ENCODE measurements at places on chromosomes 11 and 22.
A peak's percentile ranks its signal among the peaks of the same experiment; 100 is the strongest.

DNA sequence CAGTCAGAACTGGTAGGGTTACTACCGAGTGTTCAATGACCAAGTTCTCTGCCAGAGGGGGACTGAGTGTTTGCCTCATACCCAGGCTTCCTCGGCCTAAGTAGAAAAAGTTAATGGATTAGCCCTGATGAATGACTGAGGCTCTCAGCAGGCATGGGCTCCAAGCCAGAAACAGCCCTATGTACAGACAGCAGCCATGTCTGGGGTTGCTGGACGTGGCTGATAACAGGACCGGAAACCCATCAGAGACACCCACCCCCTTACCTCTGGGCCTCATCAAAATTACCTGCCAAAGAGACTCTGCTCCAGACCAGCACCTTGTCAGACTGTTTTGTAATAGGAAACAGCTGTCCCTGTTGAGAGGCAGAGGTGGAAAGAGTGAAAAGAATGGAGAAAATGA lies 351.4 kb downstream of the ETS1 start:
- no peak for DNase-seq

GRCh38 chr11:8765294-8765693 lies 82.7 kb downstream of the RPL27A start:
- no peak for DNase-seq

DNA sequence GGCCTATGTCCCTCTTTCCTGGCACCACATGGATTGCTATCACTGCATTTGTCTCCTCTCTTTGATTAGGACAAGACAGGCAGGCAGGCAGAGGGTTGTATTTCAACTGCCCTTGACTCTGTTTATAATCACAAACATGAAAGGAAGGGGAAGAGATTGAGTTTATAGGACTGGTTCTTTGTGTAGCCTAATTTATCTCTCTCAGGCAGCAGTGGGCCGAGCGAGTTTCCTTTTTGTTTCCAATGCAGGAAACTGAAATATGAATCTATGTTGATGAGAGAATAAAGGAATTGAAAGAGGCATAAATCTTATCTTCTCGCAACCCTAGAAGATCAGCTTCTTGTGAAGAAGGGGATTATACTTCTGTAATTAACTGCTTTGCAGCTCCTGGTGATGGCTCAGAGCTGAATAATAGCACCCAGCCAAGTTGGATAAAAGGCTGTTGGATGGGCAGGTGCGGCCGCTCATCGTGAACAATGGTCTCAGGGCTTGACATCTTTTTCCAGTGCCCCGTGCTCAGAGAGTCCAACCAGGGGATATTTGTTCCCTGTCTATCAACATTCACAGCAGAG lies 80.6 kb upstream of the SYT13 start:
- DNase-seq = no peak

DNA sequence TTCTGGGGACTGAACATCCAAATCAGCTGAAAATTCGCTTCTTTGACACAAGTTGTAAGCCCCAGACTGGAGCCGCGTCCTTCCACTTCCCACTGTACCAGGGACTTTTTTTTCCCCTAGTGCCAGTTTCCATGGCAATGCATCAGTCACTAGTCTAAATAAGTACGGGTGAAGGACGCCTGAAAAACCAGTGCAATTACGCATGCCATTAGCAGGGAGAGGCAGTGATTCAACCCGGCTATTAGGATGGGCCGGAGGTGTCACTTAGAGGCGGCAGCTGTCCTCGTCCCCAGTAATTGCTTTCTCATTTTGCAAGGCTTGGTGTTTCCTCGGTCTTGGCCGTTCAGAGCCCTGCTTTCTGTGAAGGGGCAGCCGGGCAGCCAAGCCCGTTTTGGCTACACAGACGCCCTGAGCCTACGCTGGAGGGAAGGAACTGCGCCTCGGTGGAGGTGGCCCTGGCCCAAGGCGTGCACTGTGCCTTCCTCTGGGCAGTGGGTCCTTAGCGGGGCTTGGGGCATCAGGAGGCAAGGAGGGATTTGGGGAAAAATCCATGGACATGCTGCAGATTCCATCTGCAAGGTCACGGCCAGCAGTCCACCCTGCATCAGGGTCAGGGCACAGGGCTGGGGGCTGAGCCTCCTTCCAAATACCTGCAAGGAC lies 319.7 kb downstream of the CTTN start:
- no peak for DNase-seq

DNA sequence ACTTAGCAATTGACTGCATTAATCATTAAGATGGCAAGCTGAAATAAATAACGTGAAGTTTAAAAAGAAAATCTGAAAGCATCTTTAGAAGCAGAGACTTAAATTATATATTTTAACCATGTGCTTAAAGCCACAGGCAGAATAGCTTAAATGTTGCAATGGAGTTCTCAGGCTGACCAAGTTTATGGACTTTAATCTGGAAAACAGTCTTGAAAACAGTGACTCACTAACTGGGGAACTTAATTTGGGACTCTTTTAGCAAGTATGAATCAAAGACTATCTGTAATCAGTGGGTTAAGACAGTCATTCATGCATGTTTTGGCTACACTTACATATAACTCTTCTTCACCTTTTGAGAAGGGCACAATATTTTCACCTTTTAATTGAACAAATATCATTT lies 12.6 kb upstream of the GLYATL1 start:
- no peak for DNase-seq

DNA sequence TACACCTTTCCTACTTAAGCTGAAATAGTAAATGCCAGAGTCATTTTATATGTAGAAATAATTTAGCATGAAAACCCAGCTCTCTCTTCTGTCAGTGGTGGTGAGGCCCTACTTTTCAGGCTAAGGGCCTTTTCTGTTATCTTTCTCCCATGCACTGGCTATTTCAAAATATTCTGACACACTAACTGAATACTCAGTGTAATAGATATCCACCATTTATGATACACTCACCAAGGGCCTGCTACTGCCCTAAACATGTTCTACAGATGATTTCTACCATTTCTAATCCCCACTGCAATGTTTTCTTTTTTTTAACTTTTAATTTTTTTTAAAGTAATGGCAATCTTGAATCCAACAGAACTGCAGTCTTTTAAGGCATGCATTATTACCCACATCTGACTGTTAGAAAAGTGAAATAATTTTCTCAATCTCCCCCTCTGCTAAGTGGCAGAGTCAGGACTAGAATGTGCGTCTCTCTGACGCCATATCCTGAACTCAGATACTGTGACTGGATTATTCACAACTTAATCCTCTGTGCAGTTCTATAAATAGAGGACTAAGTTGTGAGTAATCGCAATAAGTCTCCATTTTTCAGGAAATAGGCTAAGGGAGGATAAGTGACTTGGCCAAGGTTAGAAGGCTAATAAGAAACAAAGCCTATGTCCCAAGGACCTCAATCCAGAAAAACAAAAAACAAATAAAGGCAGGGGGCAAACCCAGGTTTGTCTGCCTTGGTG lies 44.0 kb downstream of the GRAMD1B start:
- peak; percentile 70 for DNase-seq

GRCh38 chr22:47927648-47928210 lies 1165.3 kb downstream of the TBC1D22A start:
- DNase-seq = no peak

- DNase-seq = no peak
Measured at GRCh38 chr11:13963949-13964770, 1.6 kb downstream of the SPON1 start.

GRCh38 chr11:35009191-35009943 lies 92.9 kb downstream of the PDHX start:
- DNase-seq = no peak

DNA sequence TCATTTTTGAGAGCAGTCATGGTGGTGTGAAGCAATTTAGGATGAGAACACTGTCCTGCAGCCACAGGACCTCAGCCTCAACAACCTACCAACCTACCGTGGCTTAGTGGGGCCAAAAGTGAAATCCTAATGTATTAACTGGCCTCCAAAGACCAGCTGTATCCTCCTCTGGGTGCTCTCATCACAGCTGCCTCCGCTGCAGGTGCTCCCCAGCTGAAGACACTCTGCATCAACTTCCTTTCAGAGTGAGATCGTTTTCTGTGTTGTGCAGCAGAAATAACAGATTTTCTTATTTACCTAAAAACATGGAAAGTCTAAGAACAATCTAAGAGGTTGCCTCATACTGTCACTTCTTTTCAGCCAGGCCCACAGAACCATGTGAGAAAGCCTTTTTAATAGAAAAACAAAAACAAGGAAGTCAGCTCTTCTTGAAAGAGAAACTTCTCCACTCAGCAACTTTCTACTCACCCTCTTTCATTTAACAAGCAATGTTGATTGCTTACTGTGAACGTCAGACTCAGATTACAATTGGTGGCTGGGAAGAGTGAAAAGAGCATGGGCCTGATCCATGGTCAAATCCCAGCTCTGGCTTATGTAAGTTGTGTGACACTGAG lies 136.1 kb downstream of the TENM4 start:
- DNase-seq = peak; percentile 15

GRCh38 chr11:73914284-73914683 lies 36.5 kb upstream of the DNAJB13 start:
- no peak for DNase-seq

DNA sequence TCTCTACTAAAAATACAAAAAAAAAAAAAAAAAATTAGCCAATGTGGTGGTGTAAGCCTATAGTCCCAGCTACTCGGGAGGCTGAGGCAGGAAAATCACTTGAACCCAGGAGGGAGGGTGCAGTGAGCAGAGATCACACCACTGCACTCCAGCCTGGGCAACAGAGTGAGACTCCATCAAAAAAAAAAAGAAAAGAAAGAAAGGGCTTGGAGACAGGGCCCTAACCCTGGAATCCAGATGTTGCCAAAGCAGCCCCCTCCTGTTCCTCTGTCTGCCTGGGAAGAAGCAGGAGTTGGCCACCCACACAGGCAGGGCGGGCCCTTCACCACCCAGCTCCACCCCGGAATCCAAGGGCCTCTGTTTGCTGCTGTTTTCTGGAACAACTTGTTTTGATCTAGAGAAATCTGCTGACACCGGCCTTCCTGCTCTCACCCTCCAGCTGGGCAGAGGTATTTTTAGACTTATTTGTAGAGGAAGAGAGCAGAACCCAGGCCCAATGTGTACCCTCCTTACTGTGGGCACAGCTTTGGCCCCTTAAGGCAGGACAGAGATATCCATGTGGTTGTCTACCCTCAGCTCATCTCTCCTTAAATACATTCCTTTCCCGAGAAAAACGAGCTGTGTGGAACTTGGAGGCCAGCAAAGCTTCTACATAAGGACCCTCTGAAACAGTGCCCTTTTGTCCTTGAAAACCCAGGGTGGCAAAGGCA lies 2.7 kb upstream of the NEAT1 start:
- DNase-seq = peak; percentile 65

DNA sequence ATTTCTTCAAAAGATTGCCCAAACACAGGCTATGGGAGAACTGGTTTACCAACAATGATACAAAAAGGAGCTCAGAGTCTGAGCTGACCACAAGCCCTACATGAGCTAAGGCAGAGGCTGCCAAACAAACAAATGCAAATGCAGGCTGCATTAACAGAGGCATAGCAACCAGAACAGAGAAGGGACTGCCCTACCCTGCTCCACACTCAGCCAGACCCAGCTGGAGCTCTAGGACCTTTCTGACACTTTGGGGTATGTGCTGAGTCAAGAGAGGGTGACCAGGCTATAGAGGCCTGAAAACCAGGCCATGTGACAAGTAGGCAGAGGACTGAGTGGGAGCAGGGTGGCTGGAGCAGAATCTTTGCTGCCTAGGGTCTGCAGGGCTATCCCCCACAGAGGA lies 17.8 kb upstream of the P2RY2 start:
- DNase-seq = peak; percentile 62

DNA sequence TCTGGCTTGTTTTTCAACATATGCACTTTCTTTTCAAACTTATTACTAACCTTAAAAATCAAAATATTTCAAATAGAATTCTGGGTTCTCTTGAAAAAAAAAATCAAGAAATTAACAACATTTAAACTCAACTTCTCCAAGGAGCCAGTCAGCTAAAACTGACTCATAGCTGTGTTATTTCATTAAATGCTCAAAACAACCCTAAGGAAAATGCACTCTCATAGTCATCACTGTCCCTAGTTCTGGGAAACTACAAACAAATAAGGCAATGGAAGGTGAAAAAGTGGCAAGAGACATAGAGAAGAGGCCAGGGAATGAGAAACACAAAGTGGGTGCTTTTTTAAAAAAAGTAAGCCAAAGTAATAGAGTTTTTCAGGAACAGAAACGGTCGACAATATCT lies 4.1 kb upstream of the ARHGAP20 start:
- no peak for DNase-seq

GRCh38 chr11:12216041-12216451 lies 105.7 kb downstream of the MICAL2 start:
- no peak for DNase-seq

GRCh38 chr11:1744891-1745700 lies 5.3 kb downstream of the IFITM10 start:
- no peak for DNase-seq

DNA sequence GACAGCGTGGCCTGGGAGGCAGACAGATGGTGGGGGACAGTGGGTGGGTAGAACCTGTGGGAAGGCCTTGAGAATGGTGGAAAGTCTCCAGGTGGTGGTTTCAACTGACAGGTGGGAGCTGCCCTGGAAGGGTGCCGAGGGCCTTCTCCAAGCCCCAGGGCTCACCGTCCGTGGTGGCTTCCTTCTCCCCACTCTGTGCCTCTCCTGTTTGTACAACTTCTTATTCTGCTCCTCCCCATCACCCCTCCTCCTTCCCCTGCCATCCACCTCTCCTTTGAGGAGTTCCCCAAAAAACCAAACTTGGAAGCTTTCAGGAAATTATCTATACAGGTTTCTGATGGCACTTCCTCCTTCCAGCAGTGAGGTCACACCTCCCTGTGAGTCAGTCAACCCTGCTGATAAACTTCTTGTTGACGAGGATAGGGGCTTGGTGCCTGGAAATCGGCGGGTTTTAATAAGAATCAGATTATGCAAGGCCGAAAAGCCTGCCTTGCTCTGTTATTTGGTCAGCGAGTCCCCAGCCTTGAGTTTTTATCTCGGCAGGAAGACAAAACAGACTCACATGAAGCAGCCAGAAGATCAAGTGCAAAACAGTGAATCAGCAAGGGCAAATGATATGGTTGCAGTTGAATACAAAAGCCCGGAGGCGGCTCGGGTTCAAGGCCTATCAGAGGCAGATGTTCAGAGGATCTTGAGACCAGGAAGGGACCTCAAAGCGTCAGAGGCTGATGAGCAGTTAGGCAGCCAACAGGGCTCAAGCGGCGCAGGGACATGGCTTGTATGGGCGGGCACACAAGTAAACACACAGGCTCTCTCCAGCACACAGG lies 9.5 kb upstream of the ST3GAL4 start:
- peak; percentile 95 for DNase-seq

DNA sequence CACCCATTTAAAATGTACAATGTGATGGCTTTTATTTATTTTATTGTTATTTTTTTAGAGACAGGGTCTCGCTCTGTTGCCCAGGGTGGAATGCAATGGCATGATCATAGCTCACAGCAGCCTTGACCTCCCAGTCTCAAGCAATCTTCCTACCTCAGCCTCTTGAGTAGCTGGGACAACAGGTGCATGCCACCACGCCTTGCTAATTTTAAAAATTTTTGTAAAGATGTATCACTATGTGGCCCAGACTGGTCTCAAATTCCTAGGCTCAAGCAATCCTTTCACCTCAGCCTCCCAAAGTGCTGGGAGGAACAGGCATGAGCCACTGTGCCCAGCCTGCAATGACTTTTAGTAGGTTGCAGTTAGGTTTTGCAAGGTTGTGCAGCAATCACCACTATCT lies 14.3 kb downstream of the CLDN5 start:
- DNase-seq = no peak

- DNase-seq = no peak
Measured at GRCh38 chr22:42764895-42765363, 44.3 kb upstream of the A4GALT start.
